ENCODE measurements at places on chromosomes 3 and 15. TPM values are rescaled to one million over a fixed set of nuclear protein-coding genes. Genes with fewer than 3 reads are reported as not detected.

GRAMD2A gene
- not detected for total RNA-seq

ADGRG7 gene
- not detected for total RNA-seq

PIERCE2 gene
- total RNA-seq: not detected

ROBO2 gene
- total RNA-seq: not detected

TMPRSS7 gene
- not detected for total RNA-seq

MYRIP gene
- total RNA-seq: 0.11 TPM

ROPN1 gene
- total RNA-seq: not detected

HYPK gene
- total RNA-seq: 18.9 TPM

DLL4 gene
- not detected for total RNA-seq

EPM2AIP1 gene
- 7.8 TPM for total RNA-seq

Data from SJSA1 (cell line).